ENCODE measurements at places on chromosomes 4 and X. TPM values are rescaled to one million over a fixed set of nuclear protein-coding genes. Genes with fewer than 3 reads are reported as not detected.

Gene PFKFB1
- 0.09 TPM for total RNA-seq

Gene CISD2
- 30.3 TPM for total RNA-seq

Gene MFAP3L
- 0.82 TPM for total RNA-seq

Gene SMIM10L2A
- 0.33 TPM for total RNA-seq

Gene CT45A1
- total RNA-seq: not detected

Gene TMEM164
- total RNA-seq: 11.8 TPM
